ENCODE measurements at places on chromosomes 12 and 14.

- DNase-seq = no peak
Observed at GRCh38 chr12:7169951-7170350, 19.5 kb upstream of the PEX5 start.

- DNase-seq = no peak
Observed at GRCh38 chr14:73700325-73700724, 13.9 kb downstream of the PNMA1 start.

GRCh38 chr12:88468581-88468980 lies 111.7 kb downstream of the KITLG start:
- no peak for DNase-seq

- DNase-seq = no peak
Observed at GRCh38 chr12:118946256-118946655, 35.1 kb upstream of the SRRM4 start.

DNA sequence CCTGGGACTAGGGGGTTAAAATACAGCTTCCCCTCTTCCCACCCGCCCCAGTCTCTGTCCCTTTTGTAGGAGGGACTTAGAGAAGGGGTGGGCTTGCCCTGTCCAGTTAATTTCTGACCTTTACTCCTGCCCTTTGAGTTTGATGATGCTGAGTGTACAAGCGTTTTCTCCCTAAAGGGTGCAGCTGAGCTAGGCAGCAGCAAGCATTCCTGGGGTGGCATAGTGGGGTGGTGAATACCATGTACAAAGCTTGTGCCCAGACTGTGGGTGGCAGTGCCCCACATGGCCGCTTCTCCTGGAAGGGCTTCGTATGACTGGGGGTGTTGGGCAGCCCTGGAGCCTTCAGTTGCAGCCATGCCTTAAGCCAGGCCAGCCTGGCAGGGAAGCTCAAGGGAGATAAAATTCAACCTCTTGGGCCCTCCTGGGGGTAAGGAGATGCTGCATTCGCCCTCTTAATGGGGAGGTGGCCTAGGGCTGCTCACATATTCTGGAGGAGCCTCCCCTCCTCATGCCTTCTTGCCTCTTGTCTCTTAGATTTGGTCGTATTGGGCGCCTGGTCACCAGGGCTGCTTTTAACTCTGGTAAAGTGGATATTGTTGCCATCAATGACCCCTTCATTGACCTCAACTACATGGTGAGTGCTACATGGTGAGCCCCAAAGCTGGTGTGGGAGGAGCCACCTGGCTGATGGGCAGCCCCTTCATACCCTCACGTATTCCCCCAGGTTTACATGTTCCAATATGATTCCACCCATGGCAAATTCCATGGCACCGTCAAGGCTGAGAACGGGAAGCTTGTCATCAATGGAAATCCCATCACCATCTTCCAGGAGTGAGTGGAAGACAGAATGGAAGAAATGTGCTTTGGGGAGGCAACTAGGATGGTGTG lies 1.9 kb downstream of the GAPDH start:
- no peak for DNase-seq

DNA sequence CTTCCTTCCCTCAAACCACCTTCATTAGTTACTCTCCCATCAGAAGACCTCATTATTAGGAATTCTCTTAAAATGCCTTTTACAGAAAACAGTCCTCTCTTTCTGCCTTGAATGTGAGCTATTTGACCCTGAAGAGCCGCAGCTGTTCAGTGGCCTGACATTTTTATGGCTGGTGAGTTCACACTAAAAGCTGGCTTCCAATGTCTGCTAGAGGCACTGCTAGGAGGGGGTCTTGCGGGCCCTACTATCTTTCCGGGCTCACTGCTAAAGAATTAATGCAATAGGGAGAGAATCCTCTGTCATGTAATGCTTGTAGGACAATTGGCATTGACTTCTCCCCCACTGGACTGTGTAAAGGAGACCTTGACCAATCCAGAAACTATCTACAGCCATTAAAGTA lies 87.7 kb downstream of the GPR135 start:
- no peak for DNase-seq

Data from stimulated activated effector memory CD8-positive, alpha-beta T cell treated with anti-CD3 and anti-CD28 coated beads, Interleukin-12 subunit alpha, Interleukin-12 subunit beta, amount 100 ng/mL, for 72 hours (primary cell).